ENCODE measurements at places on chromosomes 12 and 14. TPM values are rescaled to one million over a fixed set of nuclear protein-coding genes. Genes with fewer than 3 reads are reported as not detected.

Gene SIX6
- total RNA-seq, result not detected

Gene BCAT1
- 108 TPM for total RNA-seq

Gene GLIPR1L1
- not detected for total RNA-seq

Gene SPIC
- not detected for total RNA-seq

Gene KCNC2
- total RNA-seq, result not detected

Gene AMN
- not detected for total RNA-seq

Gene TMEM63C
- not detected for total RNA-seq

Gene KCNJ8
- total RNA-seq, result not detected

Gene OAS3
- 23.9 TPM for total RNA-seq

Gene CDH24
- 6.7 TPM for total RNA-seq

GRCh38 chr12:15693228-15693911 lies 95.8 kb downstream of the EPS8 start:
- peak; percentile 53 for DNase-seq

DNA sequence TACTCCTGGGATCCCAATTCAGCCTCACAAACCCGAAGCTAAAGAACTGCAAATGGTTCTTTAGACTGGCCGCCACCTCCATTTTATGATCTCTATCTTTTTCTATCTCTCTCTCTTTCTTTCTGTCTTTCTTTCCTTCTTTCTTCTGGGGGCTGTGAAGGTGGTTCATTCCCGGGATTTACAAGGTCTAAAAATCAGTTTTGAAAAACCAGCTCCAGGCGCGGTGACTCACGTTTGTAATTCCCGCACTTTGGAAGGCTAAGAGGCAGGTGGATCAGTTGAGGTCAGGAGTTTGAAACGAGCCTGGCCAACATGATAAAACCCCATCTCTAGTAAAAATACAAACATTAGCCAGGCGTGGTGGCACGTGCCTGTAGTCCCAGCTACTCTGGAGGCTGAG lies 67.2 kb upstream of the VASH1 start:
- DNase-seq, result no peak

GRCh38 chr14:101601606-101602465 lies 40.5 kb downstream of the DIO3 start:
- no peak for DNase-seq

DNA sequence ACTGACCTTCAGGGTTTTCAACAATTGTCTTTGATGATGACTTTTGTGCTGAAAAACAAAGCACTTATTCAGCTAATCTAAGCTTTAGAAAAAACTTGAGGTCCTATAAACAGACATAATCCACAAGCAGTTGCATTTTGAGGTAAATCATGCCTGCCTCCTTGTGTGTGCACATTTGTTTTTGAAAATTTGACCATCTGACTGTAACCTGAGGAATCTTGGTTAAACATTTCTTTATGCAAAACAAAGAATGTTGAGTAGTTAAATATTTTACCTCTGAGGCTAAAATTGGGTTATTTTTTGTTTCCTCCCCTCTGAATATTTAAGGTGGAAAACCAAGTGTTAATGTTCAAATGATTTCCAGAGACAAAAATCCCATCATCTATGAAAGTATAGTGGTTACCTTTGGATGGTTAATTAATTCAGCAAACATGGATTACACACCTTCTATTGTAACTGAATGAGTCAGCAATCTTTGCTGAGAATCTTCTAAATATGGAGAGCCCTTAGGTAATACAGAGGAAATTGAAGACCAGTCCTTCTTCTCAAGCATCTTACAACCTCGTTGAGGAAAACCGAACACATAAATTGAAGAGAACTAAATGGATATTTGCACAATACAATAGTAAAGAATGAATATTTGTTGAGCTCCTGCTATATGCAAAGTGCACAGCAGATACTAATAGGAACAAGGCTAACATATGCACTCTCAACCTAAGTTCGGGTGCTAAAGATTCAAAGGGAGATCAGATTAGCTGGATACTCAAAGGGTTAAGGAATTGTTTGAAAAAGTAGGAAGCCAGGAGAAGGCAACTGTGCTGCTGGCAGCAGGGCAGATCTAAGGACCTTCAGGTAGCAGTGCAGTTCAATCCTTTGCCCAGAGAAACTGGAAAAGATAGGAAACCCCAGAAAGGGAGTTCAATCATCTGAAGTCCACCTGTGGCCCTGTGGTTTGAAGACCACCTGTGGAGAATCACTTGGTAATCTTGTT lies 115.2 kb downstream of the BMP4 start:
- DNase-seq, result no peak

DNA sequence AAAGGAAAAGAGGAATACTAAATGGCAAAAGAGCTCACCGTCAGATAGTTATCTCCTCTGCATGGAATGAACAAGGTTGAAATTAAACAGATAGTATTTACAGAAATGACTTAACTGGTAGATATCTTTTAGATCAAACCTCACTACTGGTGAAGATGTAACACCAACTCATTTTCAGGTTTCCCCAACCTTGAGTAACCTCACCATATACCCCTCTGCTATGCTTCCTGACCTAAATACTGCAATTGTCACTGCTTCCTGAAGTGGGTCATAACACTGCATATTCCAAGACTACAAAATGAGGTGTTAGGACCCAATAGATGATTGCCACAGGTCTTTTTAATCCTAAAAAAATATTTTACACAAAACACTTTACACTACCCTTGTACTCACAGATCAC lies 76.3 kb upstream of the PLEKHA5 start:
- no peak for DNase-seq

DNA sequence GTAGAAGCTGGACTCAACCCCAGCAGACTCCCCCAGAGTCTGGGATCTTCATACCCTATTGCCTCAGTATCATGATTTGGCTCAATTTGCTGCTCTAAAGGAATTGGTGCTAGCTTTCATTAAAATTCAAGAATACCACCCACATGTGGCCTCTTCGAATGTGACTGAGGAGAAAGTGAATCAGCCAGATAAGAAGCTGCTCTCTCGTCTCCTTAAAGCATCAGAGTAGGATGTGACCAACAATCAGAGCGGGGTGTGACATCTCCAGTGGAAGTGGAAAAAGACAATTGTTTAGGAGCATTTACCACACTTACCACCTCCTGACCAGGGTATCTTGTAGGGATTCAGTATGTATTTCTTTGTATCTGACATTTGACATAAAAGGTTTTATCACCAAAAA lies 278.2 kb upstream of the DIO2 start:
- DNase-seq, result no peak

GRCh38 chr12:104138797-104139152 lies 765 bp upstream of the NFYB start:
- no peak for DNase-seq

DNA sequence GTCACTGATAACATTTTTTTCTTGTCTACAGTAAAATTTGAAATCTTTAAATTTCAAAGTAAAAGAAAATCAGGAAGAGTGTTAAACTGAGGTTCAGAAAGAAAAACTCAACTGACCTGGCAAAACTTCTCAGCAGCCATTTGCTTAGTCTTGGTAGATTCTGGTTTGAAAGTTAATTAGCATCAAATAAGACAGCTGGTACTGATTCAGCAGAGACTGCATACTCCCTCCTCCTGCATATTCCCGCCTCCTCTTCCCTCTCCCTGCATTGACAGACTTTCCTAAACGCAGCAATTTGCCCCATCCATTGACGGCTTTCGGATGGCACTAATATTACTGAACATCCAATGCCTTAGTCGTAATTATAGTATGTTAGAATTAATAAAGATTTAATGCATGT lies 520.8 kb downstream of the FLRT2 start:
- no peak for DNase-seq

DNA sequence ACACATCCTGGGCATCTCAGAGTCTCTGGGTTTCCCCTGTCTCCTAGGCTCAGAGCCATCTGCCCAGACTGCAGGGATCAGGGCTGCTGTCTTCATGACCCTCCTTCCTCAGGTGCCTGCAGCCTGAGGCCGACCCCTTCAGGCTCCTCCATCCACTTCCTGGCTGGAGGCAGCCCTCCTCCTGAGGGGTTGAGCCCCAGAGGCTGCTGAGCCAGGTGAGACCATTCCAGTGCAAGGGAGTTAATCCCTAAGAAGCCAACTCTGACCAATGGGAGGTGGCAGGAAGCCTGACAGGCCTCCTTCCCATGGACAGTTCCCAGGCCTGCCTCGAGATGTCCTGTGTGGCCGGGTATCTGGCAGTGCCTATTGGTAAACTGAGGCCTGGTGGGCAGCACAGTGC lies 8.4 kb upstream of the PPP4R4 start:
- DNase-seq, result no peak

GRCh38 chr12:4865246-4865645 lies 44.5 kb upstream of the KCNA1 start:
- DNase-seq, result no peak

- no peak for DNase-seq
Observed at GRCh38 chr14:106455026-106455425, 928.6 kb downstream of the TMEM121 start.

- DNase-seq, result peak; percentile 21
Observed at GRCh38 chr12:15982471-15982870, 71.3 kb downstream of the DERA start.

- no peak for DNase-seq
Observed at GRCh38 chr12:70920891-70921290, 353 bp upstream of the PTPRR start.

GRCh38 chr14:68379510-68380328 lies 413.1 kb downstream of the ZFP36L1 start:
- DNase-seq, result peak; percentile 48

- no peak for DNase-seq
Observed at GRCh38 chr12:51870504-51870903, 17.4 kb upstream of the ANKRD33 start.

- DNase-seq, result peak; percentile 44
Observed at GRCh38 chr12:107331912-107332311, 238.6 kb upstream of the CRY1 start.

DNA sequence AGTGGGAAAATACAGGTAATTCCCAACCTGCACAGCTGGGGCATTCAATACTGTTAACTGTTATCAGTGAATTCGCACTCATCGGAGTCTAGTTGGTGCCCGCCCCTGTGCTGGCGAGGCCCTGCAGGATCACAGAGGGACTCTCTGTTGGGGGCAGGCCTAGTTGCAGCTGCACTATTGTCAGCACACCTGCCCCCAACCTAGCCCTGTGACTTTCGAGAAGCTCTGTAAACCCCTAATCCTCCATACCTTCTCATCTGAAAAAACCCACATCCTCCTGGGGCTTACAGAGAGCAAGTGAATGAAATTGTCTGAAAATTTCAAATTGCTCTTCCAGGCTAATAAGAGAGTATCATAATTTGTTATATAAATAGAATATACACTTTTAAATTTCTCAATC lies 132.2 kb upstream of the NUDT4 start:
- no peak for DNase-seq

- no peak for DNase-seq
Observed at GRCh38 chr12:95673576-95673975, 117.0 kb downstream of the NTN4 start.

DNA sequence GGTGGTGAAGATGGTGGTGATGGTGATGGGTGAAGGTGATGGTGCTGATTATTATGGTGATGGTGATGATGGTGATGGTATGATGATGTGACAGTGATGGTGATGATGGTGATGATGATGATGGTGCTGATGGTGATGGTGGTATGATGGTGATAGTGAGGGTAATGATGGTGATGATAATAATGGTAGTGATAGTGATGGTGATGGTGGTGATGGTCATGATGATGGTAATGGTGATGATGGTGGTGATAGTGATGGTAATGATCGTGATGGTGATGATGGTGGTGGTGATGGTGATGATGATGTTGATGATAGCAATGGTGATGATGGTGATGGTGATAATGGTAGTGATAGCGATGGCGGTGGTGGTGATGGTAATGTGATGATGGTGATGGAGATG lies 197.9 kb upstream of the ALG10B start:
- no peak for DNase-seq

GRCh38 chr12:57549909-57550640 lies at the start of gene KIF5A:
KIF5A (plus strand) TSS chr12:57550044; CDS start chr12:57550272, 228 bp downstream.
- peak; percentile 29 for DNase-seq

DNA sequence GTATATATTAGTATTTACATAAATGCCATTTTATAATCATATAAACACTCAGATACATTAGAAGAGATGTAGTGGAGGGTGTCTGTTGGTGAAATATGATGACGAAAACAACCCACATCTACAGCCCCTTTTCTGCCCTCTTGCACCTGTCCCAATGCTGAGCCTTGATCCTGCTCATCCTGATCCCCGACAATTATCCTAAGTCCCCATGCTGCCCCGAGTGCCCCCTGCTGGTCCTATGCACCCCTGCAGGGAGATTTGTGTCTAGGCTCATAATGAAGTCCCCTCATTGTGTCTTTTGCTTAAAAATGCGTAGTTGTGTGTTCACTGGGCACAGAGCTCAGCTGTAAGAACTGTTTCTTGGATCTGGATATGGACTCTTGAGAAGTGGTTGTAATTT lies 554.5 kb downstream of the TMEM121 start:
- DNase-seq, result no peak

GRCh38 chr12:106773286-106774004 lies 1.0 kb upstream of the RIC8B start:
- DNase-seq, result no peak

DNA sequence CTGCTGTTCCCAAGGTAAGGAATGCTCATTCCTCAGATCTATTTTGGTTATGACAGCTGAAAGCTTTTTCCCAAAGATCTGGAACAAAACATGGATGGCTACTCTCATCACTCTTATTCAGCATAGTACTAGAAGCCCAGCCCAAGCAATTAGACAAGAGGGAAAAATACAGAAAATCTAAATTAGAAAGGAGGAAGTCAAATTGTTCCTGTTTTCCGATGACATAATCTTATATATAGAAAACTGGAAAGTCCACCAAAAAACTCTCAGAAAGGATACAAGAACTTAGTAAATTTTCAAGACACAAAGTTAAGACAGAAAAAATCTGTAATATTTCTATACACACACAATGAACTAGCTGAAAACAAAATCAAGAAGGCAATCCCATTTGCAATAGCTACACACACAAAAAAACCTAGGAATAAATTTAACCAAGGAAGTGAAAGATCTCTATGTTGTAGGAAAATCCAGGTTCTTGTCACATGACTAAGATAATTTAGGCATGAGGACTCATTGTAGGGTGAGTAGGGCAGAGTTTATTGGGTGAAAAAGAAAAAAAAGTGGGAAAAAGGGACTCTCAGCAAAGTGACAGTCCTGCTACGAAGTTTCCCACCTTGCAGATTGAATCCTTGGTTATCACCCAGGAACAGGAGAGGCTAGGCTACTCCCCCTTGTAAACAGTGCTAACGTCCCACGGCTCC lies 28.6 kb upstream of the KLRB1 start:
- no peak for DNase-seq

DNA sequence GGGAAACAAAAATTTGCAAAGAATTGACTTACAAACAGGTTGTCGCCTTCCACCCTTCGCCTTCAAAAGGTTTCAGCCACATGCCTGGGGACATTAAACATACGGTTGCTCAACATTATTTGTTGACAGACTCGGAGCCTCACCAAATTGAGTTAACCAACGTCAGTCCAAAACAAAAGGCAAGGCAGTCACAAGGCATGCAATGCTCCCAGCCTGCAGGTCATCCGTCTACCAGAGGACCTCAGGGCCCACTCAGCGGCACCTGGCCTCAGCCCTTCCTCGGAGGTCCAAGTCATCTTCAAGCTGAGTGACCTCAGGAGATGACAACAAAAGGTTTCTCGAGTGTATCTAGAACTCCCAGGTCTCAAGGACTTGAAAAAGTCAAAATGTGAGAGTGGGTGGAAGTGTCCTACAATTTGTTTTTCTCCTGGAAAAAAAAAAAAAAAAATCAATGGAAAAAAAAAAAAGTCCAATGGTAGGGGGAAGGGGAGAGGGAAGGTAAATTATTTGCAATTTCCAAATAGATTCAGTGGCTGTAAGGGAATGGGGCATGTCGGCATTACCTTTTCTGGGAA lies 64.3 kb downstream of the KDM2B start:
- no peak for DNase-seq

- DNase-seq, result no peak
Observed at GRCh38 chr14:27546111-27546510, 948.3 kb upstream of the NOVA1 start.

All from RPMI7951 (cell line).